ENCODE measurements at places on chromosomes 3 and 15. TPM values are rescaled to one million over a fixed set of nuclear protein-coding genes. Genes with fewer than 3 reads are reported as not detected.

The NANOGP8 gene
- total RNA-seq: not detected

The KCNAB1 gene
- total RNA-seq: not detected

- no peak for DNase-seq
Measured at GRCh38 chr3:143103652-143104051, 15.9 kb upstream of the CHST2 start.

The MAGEL2 gene
- total RNA-seq: not detected

The TCF12 gene
- 72.8 TPM for total RNA-seq

- DNase-seq: no peak
Measured at GRCh38 chr3:134326760-134327593, 47.3 kb downstream of the AMOTL2 start.

DNA sequence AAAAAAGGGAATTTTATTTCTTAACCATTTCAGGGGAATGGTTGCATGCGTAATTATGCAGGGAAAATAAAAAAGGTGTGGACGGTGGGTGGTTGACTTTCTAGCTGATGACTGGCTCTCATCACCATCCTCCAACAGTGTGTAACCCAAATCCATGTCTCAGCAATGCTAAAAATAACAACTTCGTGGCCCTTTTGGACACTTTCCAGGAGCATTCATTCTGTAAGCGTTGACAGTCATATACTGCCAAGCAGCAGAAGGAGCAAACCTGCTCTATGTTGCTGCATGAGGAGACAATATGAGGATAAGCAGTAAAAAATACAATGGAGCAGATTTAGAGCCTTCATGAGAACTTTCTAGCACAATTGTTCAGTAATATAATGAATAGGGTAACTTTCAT, 189.1 kb downstream of the ANXA2 start:
- DNase-seq: no peak

GRCh38 chr15:70495991-70496599, 267.3 kb downstream of the UACA start:
- DNase-seq: no peak
